Right hindlimb (tissue), 1 donor: ENCODE measurements at places on chromosomes 2 and 18.

- no peak for DNase-seq
These were observed 81.4 kb upstream of the VRK2 start for GRCh38 chr2:57965219-57965618.

GRCh38 chr2:136331226-136331625 is 213.3 kb upstream of the CXCR4 start:
- no peak for DNase-seq

- DNase-seq, result no peak
These were observed 901 bp downstream of the FEZ2 start for GRCh38 chr2:36597003-36597531.

DNA sequence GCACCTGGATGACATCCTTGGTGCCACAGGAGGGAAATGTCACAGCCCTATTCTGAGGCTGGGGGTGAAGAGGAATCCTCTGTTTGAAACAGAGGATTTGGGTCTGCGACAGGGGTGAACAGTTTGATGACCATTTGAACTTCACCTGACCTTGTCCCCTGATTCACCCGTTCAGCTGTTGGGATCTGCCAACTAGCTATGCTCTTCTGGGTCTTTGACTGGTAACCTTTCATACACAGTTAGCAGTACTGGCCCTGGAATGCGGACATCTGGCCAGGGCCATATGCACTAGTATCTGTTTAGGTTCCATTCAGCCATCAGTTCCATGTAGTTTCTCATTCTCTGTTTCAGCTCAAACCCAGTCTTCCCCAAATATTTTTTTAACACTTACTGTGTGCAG is 72.6 kb upstream of the MCFD2 start:
- DNase-seq, result no peak

DNA sequence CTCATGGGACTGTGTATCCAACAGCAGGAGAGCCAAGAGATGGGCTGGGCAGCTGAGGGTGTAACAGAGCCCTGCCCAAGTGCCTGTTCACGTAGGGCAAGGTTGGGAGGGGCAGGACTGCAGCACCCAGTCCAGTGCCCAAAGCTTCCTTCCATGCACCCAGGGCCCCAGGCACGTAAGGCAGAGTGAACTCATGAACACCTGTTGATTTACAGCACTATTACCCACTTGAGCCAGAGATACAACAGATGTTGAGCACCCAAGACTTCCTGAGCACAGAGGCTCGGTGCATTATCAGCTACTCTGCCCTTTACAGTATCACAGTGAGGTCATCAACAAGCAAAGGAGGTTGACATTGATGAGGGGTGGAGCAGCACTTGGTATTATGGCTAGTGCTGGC is 50.2 kb upstream of the FHL2 start:
- DNase-seq, result no peak

- DNase-seq, result no peak
These were observed 13.2 kb downstream of the SNRPG start for GRCh38 chr2:70280242-70280798.

- no peak for DNase-seq
These were observed 23.5 kb upstream of the MTERF4 start for GRCh38 chr2:241125626-241126025.

GRCh38 chr18:52130624-52131301 is 209.2 kb upstream of the DCC start:
- DNase-seq, result no peak

DNA sequence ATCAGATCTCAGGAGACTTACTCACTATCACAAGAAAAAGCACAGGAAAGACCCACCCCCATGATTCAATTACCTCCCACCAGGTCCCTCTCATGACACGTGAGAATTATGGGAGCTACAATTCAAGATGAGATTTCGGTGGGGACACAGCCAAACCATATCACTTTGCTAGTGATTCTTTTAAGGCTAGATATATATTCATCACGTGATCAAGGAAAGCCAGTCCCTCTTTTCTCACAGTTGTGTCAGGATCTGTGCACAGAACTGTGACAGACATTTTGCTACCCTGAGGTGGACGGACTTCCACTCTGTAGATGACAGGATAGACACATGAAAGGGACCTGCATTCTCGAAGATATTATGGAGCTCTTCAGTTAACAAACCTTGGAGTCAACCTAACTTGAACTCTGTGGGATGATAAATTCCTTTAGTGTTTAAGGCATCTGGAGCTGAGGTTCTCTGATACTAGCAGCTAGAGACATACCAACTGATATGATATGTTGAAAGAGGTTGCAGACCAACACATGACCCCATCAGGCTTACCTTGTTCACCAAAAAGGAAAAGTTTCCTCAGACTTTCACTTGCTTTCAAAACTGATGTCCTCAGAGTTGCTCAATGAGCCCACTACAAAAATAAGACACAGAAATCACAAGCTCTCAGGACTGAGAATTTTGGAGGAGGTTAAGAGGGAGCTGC is 66.3 kb upstream of the SCG2 start:
- no peak for DNase-seq

DNA sequence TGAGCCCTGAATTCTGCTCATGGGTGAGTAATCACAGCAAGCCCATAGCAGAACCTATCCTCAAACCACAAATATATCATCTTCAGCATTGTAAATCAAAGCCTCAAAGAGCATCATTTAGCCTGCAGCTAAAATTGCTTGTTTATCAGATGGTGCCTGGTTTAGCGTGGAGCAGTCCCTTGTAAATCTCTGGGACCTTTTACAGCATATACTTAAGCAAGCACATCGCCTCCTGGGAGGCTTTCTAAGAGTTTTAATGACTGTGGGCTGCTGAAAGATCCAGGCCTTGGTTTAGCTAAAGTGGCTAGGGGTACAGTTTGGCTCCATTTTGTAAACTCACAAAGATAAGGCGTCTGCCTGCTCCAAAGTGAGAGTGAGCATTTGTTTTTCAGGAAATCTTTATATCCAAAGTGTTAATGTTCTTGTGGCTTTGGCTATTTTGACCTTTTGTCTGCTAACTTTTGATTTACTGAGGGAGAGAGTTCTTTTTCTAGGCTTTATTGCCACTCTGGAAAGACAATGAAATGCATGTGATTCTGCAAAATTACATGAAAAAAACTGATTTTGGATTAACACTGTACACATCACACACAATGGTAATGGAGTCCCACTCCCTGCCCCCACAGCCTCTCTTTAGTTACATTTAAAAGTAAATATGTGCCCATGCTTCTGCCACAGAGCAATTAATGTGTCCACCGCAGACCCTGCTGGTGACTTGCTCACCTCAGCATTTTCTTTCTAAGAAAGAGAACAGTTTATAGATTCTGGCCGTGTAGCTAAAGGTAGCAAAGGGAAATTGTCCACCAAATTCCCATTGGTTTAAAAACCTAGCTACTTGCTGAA is 194.8 kb downstream of the LNPK start:
- DNase-seq, result no peak

GRCh38 chr18:70319187-70319586 is 30.3 kb downstream of the SOCS6 start:
- no peak for DNase-seq

GRCh38 chr2:69190743-69191404 is 177.9 kb downstream of the ANTXR1 start:
- no peak for DNase-seq

- DNase-seq, result no peak
These were observed 73.9 kb downstream of the NEDD4L start for GRCh38 chr18:58117786-58118403.

DNA sequence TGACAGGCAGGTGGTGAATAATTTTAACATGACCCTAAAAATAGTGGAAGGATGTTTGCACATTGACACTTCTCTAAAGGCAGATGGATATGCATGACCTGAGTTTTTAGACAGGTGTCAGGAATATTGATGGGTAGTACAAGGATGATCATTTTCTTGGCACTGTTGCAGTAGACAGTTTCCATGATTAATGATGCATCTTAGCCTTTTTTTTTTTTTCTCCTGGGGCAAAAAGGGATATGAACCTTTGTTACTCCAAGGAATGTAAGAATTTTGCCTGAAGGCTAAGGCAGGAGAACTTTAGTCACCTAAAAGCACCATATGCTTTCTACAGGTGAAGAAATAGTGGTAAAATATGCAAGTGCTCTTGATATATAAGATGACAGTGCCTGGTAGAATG is 136.3 kb upstream of the CAVIN2 start:
- DNase-seq, result no peak

- no peak for DNase-seq
These were observed 95.4 kb downstream of the SOCS6 start for GRCh38 chr18:70384181-70384790.

DNA sequence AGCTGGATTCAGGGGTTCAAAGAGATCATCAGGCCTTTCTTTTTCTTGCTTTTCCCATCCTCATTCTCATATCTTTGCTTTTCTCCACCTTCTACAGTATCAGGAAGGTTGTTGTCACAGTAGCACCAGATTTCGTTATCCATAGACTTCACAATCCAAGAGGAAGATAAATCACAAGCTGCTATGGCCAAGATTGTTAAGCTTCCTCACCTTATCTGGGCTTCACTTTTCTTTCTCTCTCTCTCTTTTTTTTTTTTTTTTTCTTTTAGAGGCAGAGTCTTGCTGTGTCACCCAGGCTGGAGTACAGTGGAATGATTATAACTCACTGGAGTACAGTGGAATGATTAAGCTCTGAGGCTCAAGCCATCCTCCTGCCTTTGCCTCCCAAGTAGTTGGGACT is 93.5 kb downstream of the TTC27 start:
- DNase-seq, result no peak

DNA sequence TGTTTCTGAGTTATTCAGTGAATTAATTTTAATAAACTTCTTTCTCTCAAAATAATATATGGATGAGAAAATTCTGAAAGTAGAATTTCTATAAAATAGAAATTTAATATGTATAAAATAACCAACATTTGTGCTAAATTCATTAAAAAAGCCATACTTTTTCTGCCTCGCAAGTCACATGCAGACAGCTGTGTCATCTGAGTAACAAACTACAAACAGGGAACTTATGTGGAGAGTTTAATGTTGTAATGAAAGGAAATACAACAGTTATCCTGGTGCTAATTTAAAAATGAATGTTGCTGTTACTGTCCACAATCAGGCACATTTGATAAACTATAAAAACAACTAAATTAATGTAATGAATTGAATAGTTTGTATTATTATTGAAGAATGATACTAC is 22.2 kb downstream of the RMDN2 start:
- no peak for DNase-seq

DNA sequence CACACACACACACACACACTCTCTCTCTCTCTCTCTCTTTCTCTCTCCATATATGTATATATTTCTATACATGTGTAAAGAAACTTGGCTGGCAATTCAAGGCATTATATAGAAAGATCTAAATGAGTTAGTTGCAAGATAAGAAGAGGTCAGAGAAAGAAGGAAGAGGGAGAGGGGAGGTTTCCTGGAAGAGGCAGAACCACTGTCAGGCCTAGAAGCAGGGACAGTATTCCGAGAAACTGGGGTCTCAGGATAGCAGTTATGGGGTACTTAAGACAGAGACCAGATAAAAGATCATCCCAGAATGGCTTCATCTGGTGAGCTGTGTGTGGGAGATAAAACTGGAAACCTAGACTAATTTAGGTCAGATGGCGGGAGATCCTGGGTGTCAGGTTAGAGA is 180.8 kb downstream of the CAMKMT start:
- no peak for DNase-seq

DNA sequence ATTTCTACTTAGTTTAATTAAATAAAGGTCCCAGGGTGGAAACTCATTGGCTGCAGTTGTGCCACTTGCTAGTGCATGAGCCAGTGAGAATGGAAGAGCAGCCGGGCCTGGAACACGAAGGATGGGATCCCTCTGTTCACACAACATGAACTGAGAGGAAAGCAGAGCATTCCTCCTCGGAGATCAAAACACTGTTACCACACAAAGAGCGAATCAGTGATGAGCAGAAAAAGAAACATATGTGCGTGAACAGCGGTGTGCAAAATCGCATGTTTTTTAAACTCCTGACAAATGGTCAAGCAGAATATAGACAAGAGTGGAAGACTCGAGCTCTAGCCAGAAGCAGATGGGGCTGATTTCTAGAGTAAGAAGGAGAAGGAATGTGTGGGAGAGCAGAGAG is 28.4 kb upstream of the ANKRD44 start:
- DNase-seq, result no peak

DNA sequence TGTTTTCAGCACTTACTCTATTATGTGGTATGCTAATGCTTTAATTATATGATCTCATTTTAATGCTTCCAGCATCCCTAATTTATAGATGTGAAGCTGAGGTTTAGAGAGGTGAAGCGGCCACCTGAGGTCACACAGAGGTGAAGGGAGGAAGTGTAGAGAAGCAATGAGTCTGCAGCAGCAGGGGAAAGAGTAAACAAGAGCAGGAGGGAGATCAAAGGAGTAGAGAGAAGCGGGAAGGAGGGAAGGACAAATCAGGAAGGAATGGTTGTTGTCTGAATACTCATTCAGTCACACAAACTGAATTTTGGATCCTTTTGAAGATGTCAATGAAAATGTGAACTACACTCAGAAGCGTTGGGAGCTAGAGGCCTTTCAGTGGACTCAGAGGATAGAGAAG is 130.0 kb downstream of the CPS1 start:
- no peak for DNase-seq

- DNase-seq, result no peak
These were observed 113.8 kb upstream of the UXS1 start for GRCh38 chr2:106307860-106308259.

GRCh38 chr2:70009762-70010575 is 48.5 kb upstream of the ASPRV1 start:
- no peak for DNase-seq

DNA sequence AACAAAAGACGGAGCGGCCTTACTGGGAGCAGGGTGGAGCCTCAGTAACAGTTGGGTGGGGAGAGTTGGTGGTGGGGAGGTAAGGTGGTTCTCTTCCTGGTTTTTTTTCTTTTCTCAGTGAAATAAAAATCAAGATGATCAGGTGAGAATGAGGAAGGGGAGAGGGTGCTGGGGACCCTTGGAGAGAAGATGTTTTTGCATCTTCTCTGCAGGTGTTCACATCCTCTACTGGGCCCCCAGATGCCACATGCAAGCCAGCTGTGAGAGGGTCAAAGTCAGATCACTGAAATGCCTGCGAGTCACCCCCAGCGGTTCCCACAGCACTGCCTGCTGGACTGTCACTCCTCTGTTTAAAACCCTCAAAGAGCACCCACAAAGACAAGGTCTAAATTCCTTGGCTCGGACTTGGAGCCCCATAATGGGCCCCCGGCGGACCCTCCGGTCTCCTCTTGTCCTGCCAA is 69.8 kb upstream of the FHL2 start:
- DNase-seq, result no peak

- no peak for DNase-seq
These were observed 61.0 kb downstream of the MYT1L start for GRCh38 chr2:2269989-2270562.

DNA sequence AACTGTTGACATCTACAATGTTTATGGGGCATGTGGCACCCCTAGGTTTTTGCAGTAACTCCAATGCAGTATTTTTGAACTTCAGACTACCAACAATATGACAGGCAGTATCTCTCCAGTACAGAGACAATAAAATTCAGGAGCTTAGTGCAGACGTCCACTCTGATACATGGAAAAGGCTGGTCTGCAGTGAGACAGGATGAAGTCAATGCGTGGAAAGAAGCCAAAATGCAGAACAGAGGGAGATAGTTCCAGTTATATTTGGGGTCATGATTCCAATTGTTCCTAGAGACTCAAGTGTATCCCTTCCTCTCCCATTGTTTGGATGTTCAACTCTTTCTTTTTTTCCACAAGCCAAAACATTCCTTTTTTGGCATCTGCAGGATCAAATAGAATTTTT is 18.7 kb upstream of the SMAD2 start:
- DNase-seq, result no peak

- no peak for DNase-seq
These were observed 344.7 kb upstream of the FIGN start for GRCh38 chr2:164080486-164080885.
